ENCODE measurements at places on chromosomes 5 and 9.
A peak's percentile ranks its signal among the peaks of the same experiment; 100 is the strongest.

GRCh38 chr5:137902408-137903133 lies 13.3 kb downstream of the PKD2L2 start:
- no peak for DNase-seq

DNA sequence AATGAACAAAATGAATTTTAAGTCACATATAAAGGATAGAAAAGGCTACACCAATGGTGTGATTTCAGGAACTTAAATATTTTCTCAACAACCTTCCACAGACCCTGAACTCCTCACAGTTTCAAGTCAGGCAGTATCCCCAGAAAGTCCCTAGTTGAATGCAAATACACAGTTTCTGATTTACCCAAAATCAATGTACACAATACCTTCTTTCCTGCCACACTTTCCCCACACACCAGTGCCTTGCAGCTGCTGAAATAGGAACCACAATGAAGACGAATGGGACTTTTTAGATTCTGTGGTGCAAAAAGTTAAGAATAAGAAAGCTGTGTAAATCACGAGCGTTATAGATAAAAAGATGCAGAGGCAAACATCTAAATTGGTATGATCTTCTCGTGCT lies 552.4 kb upstream of the MEF2C start:
- no peak for DNase-seq

GRCh38 chr9:19239955-19240354 lies 9.5 kb downstream of the DENND4C start:
- DNase-seq: peak; percentile 1

DNA sequence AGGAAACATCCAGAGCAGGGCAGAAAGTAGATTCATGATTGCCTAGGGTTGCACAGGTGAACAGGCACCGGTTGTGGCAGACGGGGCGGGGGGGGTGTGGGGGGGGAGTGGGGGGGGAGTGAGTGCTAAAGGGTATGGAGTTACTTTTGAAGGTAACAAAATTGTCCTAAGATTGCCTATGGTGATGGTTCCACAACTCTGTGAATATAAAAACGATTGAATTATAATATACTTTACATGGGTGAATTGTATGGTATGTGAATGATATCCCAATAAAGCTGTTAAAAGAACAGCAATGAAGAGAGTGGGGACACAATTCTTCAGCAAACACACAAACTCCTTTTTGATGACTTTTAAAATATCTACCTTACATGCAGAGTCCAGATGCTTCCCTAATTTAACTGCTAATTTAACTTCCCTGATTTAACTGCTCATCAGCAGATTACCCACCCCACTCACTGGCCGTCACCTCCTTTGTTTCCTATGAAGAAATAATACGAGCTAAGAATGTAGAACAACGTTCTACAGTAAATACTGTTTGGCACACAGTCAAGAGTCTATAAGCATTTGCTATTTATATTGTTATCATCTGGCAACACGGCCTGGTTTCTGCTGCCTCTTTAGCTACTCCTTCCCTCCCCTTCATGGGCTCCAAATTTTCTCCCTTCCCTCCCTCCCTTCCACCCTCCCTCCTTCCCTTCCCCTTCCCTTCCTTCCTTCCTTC lies 83.5 kb downstream of the PTCH1 start:
- DNase-seq: no peak

GRCh38 chr5:151037561-151038411 lies 17.4 kb downstream of the GPX3 start:
- no peak for DNase-seq

DNA sequence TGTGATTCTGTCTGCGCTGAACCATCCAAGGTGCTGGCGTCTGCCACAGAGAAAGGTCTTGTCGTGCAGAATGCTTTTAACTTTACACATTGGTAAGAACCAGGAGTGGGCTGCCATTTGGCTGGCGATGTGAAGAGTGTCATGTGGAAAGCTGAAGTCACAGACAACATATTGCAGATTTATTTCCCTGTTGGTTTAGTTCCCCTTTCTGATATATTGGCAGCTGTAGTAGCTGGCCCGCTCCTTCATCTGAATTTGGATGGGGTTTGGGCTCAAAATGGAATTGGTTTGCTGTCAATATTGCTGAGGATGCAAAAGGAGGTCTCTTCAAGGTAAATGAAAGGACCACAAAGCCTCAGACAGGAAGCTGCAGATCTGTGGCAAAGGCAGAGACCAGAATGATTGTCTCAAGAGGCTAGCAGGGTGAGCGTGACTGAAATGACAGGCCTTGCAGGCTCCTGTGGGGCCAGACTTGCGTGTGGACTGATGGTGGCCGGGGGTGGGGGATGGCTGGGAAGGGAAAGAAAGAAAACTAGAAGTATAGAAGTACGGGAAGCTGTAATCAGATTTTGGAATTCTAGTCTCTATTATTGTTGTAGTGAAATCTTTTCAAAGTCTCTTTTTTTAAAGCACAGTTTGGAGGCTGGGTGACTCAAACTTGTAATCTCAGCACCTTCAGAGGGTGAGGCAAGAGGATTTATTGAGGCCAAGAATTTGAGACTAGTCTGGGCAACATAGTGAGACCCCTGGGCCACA lies 25.1 kb upstream of the CD180 start:
- DNase-seq: no peak
